ENCODE measurements at places on chromosomes 13 and 19.

- DNase-seq: no peak
These were observed 492 bp downstream of the TMEM147 start for GRCh38 chr19:35545855-35546381.

DNA sequence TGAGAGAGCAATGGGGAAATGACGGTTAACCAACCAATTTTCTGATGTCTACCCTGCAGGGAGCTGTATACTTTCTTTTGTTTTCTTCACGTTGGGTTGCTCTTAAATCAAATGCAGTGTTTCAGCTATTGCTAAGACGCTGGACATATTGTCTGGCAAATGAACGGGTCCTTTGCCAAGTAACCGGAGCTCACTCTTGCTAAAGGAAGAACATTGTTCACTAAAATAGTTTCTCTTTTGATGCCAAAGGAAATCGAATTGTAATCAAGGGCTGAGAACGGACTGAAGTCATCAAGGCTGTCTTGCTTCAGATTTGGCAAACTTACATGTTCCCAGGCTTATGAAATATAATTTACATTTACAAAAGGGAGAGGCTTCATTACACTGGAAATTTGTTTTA is 142.3 kb upstream of the ARGLU1 start:
- DNase-seq: no peak

- no peak for DNase-seq
These were observed 14.7 kb downstream of the KBTBD6 start for GRCh38 chr13:41117869-41118268.

DNA sequence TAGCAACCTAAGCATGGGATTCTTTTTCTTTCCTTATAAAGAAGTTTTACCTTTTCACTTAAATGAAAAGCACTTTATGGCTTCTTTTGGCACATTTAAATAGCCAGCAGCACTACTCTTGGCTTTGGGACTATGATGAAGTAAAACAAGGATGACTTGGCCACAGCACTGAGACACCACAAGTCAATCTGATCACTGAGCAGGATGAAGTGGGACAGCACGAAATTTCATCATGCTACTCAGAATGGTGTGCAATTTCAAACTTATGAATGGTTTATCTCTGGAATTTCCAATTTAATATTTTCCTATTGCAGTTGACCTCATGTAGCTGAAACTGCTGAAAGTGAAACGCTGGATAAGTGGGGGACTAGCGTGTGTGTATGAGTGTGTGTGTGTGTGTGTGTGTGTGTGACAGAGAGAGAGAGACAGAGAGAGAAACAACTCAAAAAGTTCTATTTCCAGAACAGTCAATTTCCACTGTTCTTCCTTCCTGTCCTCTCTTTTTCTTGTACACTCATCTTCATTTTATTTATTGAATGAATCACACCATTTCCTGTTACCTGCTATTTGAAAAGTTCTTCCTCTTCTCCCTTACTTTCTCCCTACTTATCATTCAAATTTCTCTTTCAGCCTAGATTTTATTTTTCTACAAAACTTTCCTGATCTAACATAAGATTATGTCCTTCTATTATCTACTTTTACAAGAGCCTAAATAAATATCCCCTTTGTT is 414.2 kb upstream of the MIR17HG start:
- no peak for DNase-seq

DNA sequence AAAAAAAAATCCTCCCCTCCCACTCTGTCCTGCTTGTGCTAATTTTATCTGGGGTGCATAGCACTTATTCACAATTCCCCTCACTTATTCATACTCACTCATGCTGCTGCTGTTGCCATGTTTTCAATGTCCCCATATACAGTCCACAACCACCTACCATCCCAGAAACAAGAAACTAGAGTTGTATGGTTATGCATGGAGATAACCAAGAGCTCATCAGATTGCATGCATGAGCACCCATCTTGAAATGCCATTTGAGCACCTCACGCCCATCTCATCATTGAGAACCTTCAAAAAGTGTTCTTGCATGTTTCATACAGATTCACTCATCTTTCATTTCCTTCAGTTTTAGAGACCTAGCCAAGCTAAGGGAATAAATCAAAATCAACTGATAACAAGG is 15.1 kb upstream of the N4BP2L2 start:
- DNase-seq: no peak

- DNase-seq: no peak
These were observed 173.6 kb downstream of the NUFIP1 start for GRCh38 chr13:44815623-44816022.

- DNase-seq: no peak
These were observed 111.5 kb downstream of the TEX26 start for GRCh38 chr13:31043957-31044356.

DNA sequence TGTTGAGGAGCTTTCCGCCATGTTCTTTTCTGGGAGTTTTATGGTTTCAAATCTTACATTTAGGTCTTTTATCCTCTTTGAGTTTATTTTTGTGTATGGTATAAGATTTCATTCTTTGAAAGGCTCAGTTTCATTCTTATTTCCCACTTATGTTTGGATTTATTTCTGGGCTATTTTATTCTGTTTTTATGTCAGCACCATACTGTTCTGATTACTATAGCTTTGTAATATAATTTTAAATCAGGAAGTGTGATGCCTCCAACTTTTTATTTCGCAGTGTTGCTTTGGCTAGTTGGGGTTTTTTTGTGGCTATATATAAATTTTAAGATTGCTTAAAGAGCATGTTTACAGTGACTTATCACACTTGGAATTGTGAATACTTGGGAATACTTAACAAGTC is 135.1 kb downstream of the SIPA1L3 start:
- DNase-seq: no peak

GRCh38 chr13:99004978-99005377 is 27.1 kb upstream of the DOCK9 start:
- DNase-seq: no peak

- no peak for DNase-seq
These were observed 251.5 kb downstream of the DNAJC15 start for GRCh38 chr13:43274881-43275280.

- no peak for DNase-seq
These were observed 46.2 kb upstream of the TCF3 start for GRCh38 chr19:1698636-1699035.

GRCh38 chr13:49539746-49540145 is 44.0 kb downstream of the PHF11 start:
- DNase-seq: no peak

DNA sequence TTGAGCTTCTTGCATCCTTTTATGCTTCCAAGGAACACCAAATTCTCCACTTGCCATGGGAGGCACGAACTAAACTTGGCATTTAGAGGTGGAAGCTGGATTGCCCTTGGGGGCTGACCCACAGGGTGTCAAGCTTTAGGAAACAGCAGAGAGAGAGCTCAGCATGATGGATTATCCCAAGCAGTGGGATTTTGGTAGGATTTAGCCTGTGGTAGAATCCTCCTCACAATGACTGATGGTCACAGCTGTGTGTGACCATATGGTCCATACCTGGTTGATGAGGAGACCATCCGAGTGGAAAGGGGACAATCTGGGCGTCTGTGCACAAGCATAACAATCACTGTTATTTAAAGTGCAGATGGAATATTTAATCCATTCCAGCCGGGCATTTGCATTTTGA is 40.1 kb upstream of the PSG9 start:
- no peak for DNase-seq

- DNase-seq: no peak
These were observed 2.0 kb upstream of the RCBTB1 start for GRCh38 chr13:49587311-49587847.

DNA sequence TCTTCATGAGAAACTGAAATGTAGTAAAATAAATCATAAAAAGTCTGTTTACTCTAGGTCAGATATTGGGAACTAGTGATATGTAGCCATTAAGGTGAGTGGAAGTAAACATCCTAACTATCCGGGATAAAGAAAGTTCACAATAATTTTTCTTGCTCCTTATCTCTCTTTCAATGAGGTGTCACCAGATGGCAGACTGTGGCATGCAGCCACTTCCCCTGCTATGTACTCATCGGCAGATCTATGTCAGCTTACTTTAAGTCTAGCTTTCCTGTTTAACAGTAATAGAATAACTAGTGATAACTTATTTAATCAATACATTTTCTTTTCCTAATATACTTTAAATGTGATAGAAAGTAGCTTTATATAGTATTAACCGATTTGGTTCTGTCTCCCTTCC is 181.9 kb downstream of the NDFIP2 start:
- DNase-seq: no peak

- DNase-seq: no peak
These were observed 674 bp upstream of the FBXL12 start for GRCh38 chr19:9819596-9819909.

DNA sequence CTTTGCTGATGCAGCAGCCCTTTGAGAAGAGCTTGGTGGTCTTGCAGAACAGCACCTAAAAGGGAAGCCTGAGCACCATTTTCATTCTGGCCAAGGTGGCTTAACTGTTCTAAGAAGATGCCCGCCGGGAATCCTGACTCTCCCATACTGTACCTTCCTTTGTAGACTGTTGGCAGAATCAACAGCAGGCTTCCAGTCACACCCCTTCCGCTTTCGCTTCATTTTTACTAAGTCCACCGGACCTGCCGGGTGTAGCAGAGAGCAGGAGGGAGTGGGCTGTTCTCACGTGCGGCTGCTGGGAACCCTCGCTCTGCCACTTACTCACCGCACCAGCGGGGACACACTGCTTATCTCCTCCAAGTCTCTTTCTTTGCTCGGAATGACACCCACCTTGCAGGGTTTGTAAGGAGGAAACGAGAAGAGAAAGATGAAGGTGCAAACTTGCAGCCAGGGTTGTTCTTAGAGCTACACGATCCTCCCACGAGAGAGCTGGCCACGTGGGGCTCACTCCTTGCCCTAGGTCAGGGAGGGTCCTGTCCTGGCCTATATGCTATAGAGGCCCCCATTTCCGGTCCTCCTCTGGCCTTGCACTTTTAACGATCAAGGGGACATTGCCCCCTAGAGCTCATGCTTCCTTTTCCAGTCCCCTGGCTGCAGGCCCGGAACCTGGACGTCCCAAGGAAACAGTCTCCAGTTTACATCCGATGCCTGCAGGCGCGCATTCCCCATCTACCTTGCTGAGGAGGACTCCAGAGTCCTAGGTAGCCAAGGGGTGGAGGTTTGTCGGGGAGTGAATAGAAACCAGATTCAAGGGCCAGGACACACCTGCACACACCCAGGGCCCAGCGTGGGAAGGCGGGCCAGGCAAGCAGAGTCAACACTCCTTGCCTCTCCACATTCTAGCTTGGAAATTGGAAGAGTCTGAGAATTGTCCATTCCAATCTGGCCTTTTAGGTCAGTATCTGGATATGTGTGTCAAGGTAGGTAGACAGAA is 453.6 kb downstream of the IRS2 start:
- no peak for DNase-seq

GRCh38 chr19:12987190-12987589 is 8.1 kb upstream of the NFIX start:
- no peak for DNase-seq

GRCh38 chr13:103952183-103952582 is 886.0 kb upstream of the SLC10A2 start:
- DNase-seq: no peak

DNA sequence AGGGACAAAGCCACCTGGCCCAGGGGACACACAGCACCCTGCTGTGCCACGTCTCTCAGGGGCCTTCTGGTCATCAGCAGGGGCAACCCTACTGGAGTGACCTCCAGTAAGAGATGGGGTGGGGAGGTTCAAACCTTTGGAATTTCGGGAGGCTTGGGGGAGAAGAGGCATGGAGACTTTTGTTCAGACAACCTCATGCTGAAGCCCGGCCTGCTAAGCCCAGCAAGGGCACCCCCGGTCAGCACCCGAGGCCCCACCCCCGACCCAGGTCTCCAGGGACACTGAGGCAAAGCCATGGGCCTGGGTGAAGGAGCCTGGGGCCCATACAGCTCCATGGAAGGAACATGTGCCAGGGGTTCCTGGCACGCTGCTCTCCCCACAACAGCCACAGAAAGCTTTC is 23.3 kb downstream of the ZNF787 start:
- no peak for DNase-seq

DNA sequence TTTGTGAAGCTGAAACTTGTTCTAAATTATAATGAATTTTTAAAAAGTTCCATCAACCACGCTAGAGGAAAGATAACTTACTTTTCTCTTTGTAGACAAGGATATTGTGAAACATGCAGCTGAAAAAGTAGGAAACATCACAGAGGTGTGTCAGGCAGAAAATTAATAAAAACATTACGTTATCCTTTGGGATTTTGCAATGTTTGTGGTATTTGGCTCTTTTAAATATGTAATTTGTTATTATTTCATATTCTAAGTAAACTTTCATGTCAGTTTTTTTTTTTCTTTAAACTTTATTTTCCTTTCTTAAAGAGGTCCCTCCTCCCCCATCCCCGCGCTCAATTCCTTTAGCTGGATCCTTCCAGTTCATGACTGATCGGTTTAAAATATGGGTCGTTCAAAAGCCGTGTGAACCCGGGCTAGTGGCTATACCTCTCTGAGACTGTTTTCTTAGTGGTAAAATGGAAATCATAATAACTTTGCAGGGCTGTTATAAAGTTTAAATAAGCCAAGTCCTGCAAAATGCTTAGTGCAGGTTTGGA is 740 bp upstream of the CCDC61 start:
- DNase-seq: no peak

DNA sequence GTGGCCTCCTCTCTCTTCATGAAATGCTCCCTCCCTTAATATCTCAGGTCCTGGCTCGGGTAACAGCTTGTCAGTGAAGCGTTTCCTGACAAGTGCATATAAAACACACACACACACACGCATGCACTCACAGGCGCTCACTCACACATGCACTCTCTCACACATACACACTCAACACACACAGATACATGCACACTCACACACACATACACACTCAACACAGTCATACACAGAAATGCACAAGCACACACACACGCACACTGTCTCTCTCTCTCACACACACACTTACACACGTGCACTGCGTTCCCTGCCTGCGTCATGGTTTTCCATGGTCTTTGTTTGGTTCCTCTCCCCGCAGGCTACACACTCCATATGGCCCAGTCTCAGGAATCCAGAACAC is 344.1 kb downstream of the UQCRFS1 start:
- no peak for DNase-seq

DNA sequence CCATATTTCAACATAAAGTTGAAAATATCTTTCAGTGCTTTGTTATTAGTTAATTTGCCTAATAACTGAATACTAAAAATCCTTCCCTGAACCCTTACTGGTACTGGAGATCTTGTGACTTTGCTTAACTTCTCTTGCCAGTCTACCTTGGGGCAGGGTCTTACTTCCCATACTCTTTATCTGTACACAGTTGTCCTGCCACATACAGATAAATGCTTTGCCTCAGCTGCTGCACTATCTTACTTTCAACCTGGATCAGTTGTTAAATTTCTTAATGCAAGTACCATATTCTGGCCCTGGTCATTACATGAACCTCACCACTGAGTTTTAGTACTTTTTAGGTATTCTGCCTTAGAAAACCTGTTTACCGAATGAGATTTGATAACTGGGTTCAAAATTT is 107.6 kb downstream of the PIBF1 start:
- no peak for DNase-seq

GRCh38 chr13:32988608-32989289 is 27.5 kb upstream of the KL start:
- no peak for DNase-seq

- DNase-seq: no peak
These were observed 3.2 kb upstream of the GARIN5A start for GRCh38 chr19:50479761-50480251.
